AG09319 (cell line): ENCODE measurements at places on chromosomes 5 and 9.

DNA sequence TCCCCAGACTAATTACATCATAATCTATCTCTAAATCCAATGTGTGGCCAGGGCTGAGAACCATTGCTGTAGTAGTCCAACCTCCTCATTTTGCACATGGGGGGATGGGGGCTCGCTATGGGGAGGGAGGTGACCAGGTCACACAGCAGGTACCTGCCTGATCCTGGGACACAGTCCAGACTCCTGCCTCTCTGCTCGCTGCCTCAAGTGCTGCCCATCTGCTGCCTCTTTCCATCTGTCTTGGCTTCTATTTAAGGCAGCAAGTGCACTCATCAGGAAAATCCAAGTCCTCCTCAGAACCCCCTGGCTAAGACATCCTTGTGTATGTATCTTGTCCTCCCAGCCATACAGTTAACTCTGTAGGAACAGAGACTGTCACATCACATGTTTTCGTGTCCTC lies 57.7 kb upstream of the FRRS1L start:
- DNase-seq = no peak

GRCh38 chr5:102875721-102876123 lies 120.6 kb downstream of the PAM start:
- DNase-seq = no peak

- DNase-seq = no peak
Observed at GRCh38 chr9:135887585-135888050, 19.7 kb downstream of the CAMSAP1 start.

DNA sequence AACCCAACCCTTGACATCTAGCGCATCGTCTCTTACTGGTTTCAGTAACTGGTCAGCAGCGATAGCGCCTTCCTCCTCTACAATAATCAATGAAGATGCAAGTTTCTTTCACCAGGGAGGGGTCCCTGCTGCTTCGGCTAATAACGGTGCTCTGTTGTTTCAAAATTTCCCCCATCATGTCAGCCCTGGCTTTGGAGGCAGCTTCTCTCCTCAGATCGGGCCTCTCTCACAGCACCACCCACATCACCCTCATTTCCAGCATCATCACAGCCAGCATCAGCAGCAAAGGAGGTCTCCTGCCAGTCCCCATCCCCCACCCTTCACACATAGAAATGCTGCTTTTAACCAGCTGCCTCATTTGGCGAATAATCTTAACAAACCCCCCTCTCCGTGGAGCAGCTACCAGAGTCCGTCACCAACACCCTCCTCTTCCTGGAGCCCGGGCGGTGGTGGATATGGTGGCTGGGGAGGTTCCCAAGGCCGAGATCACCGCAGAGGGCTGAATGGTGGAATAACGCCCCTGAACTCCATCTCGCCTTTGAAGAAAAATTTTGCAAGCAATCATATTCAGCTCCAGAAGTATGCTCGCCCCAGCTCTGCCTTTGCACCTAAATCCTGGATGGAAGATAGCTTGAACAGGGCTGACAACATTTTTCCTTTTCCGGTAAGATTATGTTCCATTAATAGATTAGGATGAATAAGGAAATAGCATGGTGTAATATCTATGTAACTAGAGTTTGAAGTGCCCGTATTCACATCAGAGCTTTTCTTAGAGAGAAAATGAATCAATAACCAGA lies 2.2 kb downstream of the CPEB4 start:
- no peak for DNase-seq

GRCh38 chr5:141040093-141040770 lies 10.9 kb upstream of the PCDHB1 start:
- DNase-seq = no peak

DNA sequence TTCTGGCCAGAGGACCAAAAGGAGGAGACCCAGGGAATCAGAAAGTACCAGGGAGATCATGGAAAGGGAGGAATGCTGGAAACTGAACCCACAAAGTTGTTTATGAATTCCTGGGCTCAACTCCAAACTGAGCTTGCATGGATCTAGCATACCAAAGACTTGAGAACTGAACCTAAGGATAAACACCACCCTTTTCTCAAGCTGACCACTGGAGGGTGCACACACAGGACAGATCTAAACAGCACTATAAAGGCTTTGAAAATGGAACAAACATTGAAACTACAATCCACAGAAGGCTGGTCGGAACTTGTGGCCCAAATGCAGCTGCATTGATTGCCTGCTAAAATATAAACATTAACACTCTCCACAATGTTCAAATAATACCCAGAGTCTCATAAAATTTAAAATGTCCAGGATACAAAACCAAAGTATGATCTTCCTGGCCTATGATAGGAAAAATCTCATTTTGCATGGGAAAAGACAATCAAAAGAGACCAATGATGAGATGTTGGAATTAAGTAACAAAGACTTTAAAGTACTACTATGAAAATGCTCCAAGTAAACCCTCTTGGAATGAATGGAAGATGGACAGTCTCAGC lies 15.6 kb upstream of the IRF1 start:
- peak; percentile 93 for DNase-seq

GRCh38 chr5:54601411-54602230 lies 84.1 kb downstream of the SNX18 start:
- DNase-seq = no peak

- DNase-seq = no peak
Observed at GRCh38 chr5:75389430-75389829, 52.4 kb downstream of the HMGCR start.

DNA sequence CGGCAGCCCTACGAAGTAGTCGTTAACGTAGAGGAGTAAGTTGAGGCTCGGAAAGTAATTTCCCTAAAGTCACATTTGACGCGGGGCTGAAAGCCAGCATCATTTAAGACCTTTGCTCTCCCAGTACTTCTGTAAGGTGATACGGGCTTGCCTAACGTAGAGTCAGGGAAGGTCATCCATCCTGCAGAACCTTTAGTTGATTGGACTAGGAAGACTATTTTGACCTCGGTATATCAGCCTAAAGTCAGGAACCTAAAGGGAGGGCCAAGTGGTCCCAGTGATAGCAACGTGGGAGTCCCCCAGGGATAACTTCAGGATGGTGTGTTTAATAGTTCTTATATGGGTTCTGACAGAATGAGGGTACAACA lies 657 bp downstream of the NUP214 start:
- DNase-seq = no peak

DNA sequence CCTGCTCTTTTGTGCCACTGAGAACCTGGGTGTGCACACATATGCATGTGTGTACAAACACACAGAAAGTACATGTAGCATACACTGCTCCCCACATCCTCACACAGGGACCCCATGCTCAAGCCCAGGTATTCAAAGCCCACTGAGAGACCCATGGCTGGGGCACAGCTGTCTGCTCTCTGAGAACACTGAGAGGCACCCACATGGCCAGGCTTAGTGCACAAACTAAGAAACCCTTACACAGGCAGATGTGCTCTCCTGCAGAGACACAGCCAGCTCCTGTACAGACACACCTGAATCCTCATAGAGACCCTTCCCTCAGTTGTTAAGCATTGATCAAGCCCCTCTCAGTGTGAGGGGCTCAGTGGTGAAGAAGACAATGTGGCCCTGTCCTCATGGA lies 92.5 kb downstream of the CACNA1B start:
- DNase-seq = no peak

GRCh38 chr5:133662578-133662977 lies 50.2 kb upstream of the FSTL4 start:
- no peak for DNase-seq

GRCh38 chr5:56190497-56190896 lies 42.6 kb downstream of the ANKRD55 start:
- no peak for DNase-seq
